ENCODE measurements at places on chromosomes 16 and 17. TPM values are rescaled to one million over a fixed set of nuclear protein-coding genes. Genes with fewer than 3 reads are reported as not detected.
A peak's percentile ranks its signal among the peaks of the same experiment; 100 is the strongest.

GRCh38 chr16:31089199-31089598 is 456 bp upstream of the PRSS53 start:
- H3K27me3 ChIP-seq, result no peaks in the 10 kb centered on the region
- no peak overlapping the region for H3K27ac ChIP-seq
- H3K36me3 ChIP-seq, result peaks cover 13% of the 10 kb centered on the region

DNA sequence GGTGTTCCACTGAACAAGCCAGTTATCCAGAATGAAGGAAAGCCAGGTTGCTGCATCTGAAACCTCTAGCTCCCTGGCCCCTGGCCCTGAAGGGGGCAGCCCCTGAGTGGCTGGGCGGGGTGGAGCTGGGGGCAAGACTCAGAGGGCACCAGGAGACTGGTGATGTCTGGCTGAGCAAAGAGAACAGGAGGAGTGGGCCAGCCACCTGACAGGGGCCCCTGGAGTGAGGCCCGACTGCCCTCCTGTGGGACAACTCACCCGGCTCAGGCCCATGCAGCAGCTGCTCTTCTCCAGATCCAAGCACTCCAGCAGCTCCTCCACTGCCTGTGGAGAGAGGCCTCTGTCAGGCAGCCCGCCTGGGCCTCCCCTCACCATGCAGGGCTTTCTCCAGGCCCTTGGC is 60.4 kb downstream of the PIPOX start:
- H3K4me1 ChIP-seq, result no peaks in the 10 kb centered on the region
- no peaks in the 10 kb centered on the region for H3K27me3 ChIP-seq
- no peak overlapping the region for H3K4me3 ChIP-seq
- peaks cover 70% of the 10 kb centered on the region for H3K36me3 ChIP-seq
- no peak overlapping the region for H3K27ac ChIP-seq
- no peak for DNase-seq

DNA sequence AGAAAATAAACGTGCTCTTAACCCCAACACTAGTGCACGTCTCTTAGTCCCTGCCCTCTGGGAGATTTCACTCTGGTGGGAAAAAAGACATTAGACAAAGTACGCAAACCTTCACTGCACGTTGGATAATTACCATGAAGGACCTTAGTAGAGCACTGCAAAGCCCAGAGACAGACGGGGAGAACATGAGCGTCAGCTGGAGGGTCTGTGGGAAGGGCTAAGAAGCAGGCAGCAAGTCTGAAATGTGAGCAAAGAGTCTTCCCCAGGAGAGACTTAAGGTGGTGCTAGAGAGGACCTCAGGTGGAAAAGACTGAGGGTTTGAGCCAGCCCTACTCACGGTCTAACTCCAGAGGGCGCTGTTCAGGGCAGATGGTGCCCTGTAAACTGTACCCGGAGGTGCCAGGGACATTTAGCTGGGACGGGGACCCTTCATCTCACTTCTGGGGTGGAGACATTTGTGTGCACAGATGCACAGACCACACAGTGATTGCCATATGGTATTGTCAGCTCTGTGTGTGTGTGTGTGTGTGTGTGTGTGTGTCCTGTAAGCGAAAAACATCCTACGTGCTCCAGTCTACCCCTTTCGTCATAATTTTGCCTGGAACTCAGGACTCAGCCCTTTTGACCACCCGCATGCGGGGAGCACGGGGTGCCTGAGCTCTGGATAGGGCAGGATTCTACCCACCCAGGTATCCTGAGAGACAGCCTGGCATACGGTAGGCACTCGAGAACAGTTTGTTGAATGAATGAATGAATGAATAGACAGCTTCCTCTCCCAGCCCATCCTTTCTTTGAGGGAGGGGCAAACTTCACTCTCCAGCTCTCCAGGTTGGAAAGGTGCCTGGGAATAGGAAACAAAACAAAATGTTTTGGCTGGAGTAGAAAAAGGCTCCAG is 10.1 kb upstream of the STAC2 start:
- H3K4me3 ChIP-seq, result no peak overlapping the region
- peak; percentile 53 for DNase-seq
- H3K27ac ChIP-seq, result no peak overlapping the region
- no peaks in the 10 kb centered on the region for H3K36me3 ChIP-seq

DNA sequence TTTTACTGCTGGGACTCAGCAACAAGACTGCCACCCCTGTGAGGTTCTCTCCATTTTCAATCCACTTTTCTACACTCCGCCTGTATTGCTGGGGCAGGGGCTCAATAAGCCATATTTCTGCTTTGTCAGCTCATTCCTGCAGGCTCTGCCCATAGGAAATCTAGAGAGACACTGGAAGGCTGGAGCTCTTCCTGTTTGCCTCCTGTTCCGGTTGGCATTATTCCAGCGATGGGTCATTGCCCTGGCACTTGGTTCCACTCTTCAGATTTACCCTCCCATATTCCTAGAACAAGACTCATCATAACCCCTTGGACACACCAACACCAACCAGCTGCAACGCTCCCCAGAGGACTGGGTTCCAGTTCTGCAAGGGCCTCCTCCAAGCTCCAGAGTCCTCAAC is 210.4 kb downstream of the CA10 start:
- no peaks in the 10 kb centered on the region for H3K36me3 ChIP-seq
- H3K27me3 ChIP-seq, result no peaks in the 10 kb centered on the region

Gene KRT40
- not detected for total RNA-seq

Gene TM4SF5
- not detected for total RNA-seq
